Inflammatory macrophage (primary cell): ENCODE measurements at places on chromosomes 16 and 17.

DNA sequence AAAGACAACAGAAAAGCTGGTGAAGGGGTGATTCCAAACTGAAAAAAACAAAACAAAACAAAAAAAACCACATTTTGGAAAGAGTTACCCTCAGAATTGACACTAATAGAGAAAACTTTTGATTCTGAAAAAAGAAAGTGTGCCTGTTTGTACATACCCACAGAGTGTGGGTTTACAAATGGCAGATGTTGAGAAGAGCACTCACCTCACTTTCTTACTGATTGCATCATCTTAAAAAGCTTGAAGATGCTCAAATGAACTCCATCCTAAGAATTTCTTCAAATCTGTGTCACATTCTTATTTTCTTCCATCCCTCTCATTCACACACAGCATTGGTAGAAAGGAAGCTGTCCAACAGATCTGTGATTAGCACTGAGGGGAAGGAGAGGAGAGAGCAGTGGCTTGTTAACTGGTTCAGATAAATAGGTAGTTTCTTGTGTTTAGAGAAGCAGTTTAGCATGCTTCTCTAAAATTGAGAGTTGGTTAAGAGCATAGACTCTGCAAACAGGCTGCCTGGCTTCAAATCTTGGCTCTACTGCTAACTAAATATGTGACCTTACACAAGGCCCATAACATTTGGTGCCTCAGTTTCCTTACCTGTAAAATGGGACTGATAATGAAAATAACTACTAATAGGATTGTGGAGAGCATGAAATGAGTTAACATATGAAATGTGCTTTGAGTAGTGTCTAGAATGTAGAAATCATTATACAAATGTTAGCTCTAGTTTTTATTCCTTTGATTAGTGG, 6.9 kb downstream of the GNAO1 start:
- DNase-seq, result no peak

DNA sequence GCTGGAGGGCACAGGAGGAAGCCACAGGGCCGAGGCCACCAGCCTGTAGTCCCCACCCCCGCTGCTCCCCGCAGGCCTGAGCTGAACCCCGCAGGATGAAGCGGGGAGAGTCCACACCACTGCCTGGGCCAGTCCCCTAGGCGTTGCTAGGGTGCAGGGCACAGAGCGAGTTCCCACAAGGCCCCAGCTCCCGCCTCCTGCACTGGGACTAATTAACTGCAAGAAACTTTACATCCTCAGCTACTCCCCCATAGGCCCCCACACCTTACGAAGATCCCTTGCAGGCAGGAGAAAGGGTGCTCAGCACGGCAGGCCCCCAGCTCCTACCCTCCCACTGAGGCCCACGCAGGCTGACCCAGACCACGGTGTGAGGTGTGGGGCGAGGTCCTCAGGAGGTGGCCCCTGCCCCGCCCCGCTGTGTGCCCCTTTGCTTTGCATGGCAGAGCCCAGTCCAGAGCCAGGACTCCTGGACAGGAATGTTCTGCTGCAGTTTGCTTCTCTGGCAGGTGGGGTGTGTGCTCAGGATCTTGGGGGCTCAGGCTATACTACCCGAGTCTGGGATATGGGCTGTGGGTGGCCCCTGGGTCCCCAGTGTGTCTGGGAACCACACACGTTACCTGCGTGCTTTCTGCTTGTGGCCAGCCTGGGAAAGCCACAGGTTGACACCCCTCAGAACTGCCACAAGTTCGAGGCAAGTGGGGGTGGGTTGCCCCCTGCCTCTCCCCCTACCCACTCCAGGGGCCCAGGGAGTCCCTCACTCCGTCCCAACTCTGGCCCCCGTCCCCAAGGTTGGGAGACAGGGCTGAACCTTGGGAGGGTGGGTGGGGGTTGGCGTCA, 1.2 kb downstream of the GNG13 start:
- DNase-seq, result no peak

GRCh38 chr17:60158751-60159478, 9.1 kb downstream of the CA4 start:
- no peak for DNase-seq

GRCh38 chr16:19929062-19929511, 44.4 kb upstream of the GPRC5B start:
- no peak for DNase-seq

GRCh38 chr17:78241277-78242023, 10.0 kb downstream of the TMEM235 start:
- DNase-seq, result peak; percentile 35

- DNase-seq, result no peak
Observed at GRCh38 chr16:52364500-52364899, 182.4 kb downstream of the TOX3 start.

- DNase-seq, result peak; percentile 48
Observed at GRCh38 chr17:63196772-63197335, 230.8 kb downstream of the TANC2 start.

- no peak for DNase-seq
Observed at GRCh38 chr17:80064696-80065095, 28.3 kb downstream of the CCDC40 start.

- DNase-seq, result no peak
Observed at GRCh38 chr16:10067406-10067805, 114.8 kb downstream of the GRIN2A start.

- peak; percentile 19 for DNase-seq
Observed at GRCh38 chr16:22843856-22844255, 29.9 kb downstream of the HS3ST2 start.

GRCh38 chr17:68255151-68255550, 7.3 kb downstream of the AMZ2 start:
- no peak for DNase-seq
